ENCODE measurements at places on chromosomes 3 and 15. TPM values are rescaled to one million over a fixed set of nuclear protein-coding genes. Genes with fewer than 3 reads are reported as not detected.

GRCh38 chr15:39443659-39444219, 137.1 kb upstream of the THBS1 start:
- no peak overlapping the region for H3K4me3 ChIP-seq
- H3K4me1 ChIP-seq = no peaks in the 10 kb centered on the region
- no peak overlapping the region for H3K27ac ChIP-seq
- H3K27me3 ChIP-seq = no peaks in the 10 kb centered on the region

- no peak for DNase-seq
- no peak overlapping the region for H3K27ac ChIP-seq
- H3K4me1 ChIP-seq = peaks cover 27% of the 10 kb centered on the region
- no peak overlapping the region for H3K4me3 ChIP-seq
These were observed 81.2 kb downstream of the IGF1R start for GRCh38 chr15:98729446-98730042.

DNA sequence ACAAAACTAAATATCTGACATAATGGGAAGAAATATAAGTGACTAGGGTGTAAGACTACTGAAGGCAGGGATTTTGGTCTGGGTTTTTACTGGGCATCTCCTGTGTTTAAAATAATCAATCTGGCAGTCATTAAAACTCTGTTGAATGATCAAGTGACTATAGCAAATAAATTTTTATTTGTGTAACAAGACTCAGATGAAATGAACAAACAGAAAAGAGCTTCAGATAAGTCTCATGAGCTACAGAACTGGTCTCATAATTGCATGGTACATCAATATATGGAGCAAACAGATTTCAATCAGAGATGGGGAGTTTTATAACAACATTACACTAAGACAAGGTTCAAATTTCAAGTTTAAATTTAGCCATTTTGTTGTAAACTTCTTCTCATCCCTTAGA, 372.5 kb downstream of the PLCL2 start:
- H3K36me3 ChIP-seq = no peaks in the 10 kb centered on the region
- H3K27ac ChIP-seq = no peak overlapping the region
- no peaks in the 10 kb centered on the region for H3K4me1 ChIP-seq
- no peak overlapping the region for H3K4me3 ChIP-seq

- H3K36me3 ChIP-seq = no peaks in the 10 kb centered on the region
- no peak for DNase-seq
- no peaks in the 10 kb centered on the region for H3K27me3 ChIP-seq
- H3K4me3 ChIP-seq = no peak overlapping the region
These were observed 436.3 kb downstream of the WDR72 start for GRCh38 chr15:53323191-53323590.

DNA sequence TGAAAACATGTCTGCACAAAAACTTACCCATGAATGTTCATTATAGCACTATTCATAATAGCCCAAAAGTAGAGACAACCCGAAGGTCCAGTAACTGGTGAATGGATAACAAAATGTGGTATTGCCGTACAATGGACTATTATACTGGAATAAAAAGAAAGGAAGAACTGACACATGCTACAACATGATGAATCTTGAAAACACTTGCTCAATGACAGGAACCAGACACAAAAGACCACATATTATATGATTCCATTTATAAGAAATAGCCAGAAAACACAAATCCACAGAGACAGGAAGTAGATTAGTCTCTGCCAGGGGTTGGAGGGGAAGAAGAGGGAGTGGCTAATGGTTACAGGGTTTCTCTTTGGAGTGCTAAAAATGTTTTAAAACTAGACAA, 18.3 kb downstream of the SHC4 start:
- no peaks in the 10 kb centered on the region for H3K4me1 ChIP-seq
- no peak overlapping the region for H3K4me3 ChIP-seq
- H3K36me3 ChIP-seq = no peaks in the 10 kb centered on the region
- no peaks in the 10 kb centered on the region for H3K27me3 ChIP-seq
- no peak overlapping the region for H3K27ac ChIP-seq

DNA sequence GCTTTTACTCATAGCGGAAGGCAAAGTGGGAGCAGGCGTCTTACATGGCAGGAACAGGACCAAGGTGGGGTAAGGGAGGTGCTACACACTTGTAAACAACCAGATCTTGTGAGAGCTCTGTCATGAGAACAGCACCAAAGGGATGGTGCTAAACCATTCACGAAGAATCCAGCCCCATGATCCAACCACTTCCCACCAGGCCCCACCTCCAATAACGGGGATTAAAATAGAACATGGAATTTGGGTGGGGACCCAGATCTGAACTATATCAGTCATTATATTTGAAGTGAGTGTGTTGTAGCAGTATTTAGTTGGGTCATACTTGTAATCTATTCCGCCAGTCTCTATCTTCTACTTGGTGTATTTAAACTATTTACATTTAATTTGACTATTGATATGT, 190.9 kb downstream of the RPLP1 start:
- H3K36me3 ChIP-seq = no peaks in the 10 kb centered on the region
- no peak for DNase-seq
- H3K4me1 ChIP-seq = no peaks in the 10 kb centered on the region
- no peak overlapping the region for H3K27ac ChIP-seq
- no peaks in the 10 kb centered on the region for H3K27me3 ChIP-seq

GRCh38 chr3:13091898-13092611, 18.8 kb upstream of the IQSEC1 start:
- no peak overlapping the region for H3K27ac ChIP-seq
- H3K36me3 ChIP-seq = no peaks in the 10 kb centered on the region
- no peaks in the 10 kb centered on the region for H3K27me3 ChIP-seq
- no peaks in the 10 kb centered on the region for H3K4me1 ChIP-seq
- H3K4me3 ChIP-seq = no peak overlapping the region

DNA sequence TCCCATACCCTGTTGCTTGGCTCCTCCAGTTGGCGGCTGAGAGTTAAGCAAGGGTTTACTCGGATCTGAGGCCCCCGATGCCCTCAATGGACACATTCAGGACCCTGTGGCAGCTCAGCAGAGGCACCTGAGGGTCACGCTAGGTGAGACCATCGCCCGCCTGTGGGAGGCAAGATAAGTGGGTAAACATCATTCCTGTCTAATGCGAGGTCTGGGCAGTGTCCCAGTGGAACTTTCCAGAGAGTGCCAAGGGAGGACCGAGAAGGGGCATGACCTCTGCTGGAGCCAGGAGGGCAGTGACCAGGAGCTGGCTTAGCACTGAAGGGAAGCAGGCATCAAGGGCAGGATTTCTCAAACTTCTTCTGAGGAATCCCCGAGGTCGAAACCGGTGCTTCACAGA, 65.4 kb upstream of the SEC61A1 start:
- H3K27ac ChIP-seq = no peak overlapping the region
- no peak overlapping the region for H3K4me3 ChIP-seq
- no peak for DNase-seq
- no peaks in the 10 kb centered on the region for H3K27me3 ChIP-seq
- no peaks in the 10 kb centered on the region for H3K4me1 ChIP-seq

DNA sequence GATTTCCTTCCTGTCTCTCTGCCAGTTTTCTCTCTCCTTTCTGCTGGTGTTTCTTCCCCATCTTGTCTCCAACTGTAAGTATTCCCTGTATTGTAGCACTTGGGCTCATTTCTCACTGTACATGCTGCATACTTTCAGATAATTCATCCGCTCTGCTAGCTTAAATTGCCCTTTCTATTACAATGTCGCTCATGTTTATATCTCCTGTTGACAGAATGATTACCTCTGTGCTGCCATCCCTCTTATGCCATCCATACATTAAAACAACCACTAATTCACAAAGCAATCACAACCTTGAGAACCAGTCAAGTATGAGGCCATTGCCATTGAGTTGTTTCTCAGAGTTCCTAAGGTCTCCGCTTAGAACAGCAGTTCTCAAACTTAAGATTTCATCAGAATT, 107.5 kb upstream of the SOX2 start:
- no peak for DNase-seq
- no peaks in the 10 kb centered on the region for H3K27me3 ChIP-seq
- H3K36me3 ChIP-seq = no peaks in the 10 kb centered on the region
- H3K4me3 ChIP-seq = no peak overlapping the region
- no peaks in the 10 kb centered on the region for H3K4me1 ChIP-seq

DNA sequence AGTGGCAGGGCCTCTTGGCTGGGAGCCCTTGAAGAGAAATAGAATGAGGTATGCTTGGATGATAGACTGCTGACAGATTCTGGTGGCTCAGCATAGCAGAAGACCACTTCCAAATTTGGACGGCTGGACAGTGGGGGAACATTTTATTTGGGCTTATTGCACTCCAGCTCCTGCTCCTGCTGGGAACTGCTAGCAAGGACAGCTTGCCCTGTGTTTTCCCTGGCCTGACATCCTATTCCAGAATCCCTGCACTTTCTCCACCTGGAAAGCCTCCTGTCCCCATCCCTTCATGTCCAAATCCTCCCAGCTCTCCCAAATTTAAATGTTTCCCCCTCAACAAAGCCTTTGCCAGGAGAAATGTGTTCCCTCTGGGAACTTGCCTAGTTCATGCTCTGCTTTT, 9.8 kb upstream of the COLQ start:
- H3K4me1 ChIP-seq = peaks cover 44% of the 10 kb centered on the region

- H3K36me3 ChIP-seq = no peaks in the 10 kb centered on the region
- no peak overlapping the region for H3K4me3 ChIP-seq
- no peaks in the 10 kb centered on the region for H3K4me1 ChIP-seq
These were observed 234.1 kb downstream of the GREM1 start for GRCh38 chr15:32951736-32952464.

GRCh38 chr3:81716870-81717509, 44.5 kb downstream of the GBE1 start:
- H3K4me3 ChIP-seq = no peak overlapping the region
- no peaks in the 10 kb centered on the region for H3K36me3 ChIP-seq
- no peak overlapping the region for H3K27ac ChIP-seq
- H3K4me1 ChIP-seq = no peaks in the 10 kb centered on the region
- H3K27me3 ChIP-seq = no peaks in the 10 kb centered on the region

DNA sequence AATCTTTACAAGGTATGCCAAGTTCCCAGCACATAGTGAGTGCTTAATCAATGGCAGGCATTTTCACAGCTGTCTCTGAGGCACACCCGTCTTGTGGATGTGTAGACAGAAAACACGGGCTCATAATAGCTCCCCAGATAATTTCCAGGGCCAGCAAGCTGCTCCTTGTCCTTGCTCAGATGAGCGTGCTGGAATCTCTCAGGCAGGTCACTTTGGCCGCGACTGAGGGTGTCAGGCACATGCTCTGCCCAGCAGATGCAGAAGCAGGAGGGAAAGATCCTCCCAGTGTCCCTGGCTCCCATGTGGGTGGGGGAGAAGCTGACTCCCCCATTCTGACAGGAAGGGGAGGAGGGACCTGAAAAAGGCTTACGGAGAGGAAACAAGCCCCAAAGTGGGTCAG, 35.6 kb upstream of the SLC6A1 start:
- H3K27me3 ChIP-seq = no peaks in the 10 kb centered on the region
- DNase-seq = no peak
- H3K4me1 ChIP-seq = no peaks in the 10 kb centered on the region
- H3K36me3 ChIP-seq = no peaks in the 10 kb centered on the region

Gene ITIH4
- total RNA-seq = 37.6 TPM

Gene CISH
- total RNA-seq = 10.9 TPM

Gene KLHL40
- total RNA-seq = not detected

Gene SPINK8
- total RNA-seq = not detected

Gene DNAJA4
- 38.1 TPM for total RNA-seq
